Kidney glomerular epithelial cell (primary cell): ENCODE measurements at places on chromosomes 4 and X.

DNA sequence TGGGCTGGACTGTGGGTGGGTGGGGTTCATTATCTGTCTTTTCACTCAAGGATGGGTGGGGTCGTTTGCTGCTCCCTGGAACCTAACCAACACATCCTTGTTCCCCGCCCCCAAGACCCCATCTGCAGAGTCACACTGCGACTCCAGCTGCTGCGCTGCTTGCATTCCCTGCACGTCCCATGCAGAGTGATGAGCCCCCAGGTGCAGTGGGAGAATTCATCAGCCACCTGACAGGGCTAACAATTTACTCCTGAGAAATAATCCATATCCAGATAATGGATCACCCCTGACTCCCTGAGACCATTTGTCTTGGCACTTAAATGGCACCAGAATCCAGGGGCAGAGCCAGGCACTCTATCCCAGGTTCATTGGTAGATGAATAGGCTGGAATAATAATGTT is 12.4 kb upstream of the ARHGAP36 start:
- no peak for DNase-seq

GRCh38 chrX:24838629-24839028 is 144.9 kb downstream of the POLA1 start:
- peak; percentile 6 for DNase-seq

DNA sequence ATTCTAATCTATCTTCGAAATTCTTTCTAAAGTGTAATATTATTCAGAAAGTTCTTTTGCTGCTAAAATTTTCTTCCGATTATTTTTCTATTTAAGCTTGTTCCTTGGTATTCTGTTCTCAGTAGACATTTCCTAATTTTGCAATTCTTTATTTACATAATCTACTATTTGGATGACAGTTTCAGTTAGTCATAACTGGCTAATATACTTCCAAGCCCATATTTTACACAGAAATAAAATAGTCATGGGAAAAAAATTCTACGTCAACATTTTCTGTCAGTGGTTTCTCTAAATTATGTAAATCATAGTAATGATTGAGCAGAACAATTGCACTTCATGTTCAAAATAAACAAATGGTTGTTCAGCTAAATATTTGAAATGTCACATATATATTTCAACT is 178.0 kb upstream of the ANKRD50 start:
- DNase-seq, result no peak

DNA sequence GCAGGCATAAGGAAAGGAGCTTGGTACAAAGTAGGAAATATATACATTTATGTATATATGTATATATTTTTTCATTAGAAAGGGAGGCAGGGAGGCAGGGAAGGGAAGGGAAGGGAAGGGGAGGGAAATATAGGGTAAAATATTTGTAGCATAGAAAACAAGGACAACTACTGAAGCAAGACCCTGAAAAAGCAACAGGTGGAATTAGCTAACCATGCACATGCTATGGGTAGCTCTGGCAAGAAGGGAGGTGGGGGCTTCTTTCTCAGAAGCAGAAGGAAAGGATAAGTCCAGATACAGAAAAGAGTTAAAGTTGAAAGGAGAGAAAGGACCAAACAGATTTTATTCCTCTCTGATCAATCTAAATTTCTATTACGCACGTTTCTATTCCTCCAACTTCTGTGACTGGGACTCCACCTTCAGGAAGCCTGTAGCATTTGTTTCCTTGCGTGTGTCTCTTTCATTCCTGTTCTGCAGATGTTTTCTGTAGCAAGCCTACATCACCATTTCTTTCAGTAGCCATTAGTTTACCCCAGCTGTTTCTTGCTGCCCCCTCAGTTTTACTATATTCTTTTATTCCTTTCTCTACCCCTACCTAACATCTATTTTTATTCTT is 82.9 kb downstream of the OR13H1 start:
- no peak for DNase-seq

DNA sequence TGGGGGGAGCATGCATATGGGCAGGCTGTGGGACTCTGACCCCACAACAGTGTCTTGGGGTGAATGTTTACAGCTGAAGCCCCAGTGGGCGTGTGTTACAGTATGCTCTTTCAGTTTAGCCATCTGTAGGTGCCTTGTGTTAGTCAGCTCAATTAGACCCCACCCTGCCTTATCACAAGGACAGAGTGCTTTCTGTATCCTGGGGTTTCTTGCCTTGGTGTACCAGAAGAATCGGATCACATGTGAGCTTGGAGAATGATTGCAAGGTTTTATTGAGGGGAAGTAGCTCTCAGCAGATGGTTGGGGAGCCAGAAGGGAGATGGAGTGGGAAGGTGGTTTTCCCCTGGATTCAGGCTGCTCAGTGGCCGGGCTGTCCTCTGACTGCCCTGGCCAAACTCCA is 27.3 kb downstream of the SH3BGRL start:
- no peak for DNase-seq
